ENCODE measurements at places on chromosomes 12 and 14.

- DNase-seq: no peak
Observed at GRCh38 chr14:38384741-38385140, 128.8 kb upstream of the CLEC14A start.

DNA sequence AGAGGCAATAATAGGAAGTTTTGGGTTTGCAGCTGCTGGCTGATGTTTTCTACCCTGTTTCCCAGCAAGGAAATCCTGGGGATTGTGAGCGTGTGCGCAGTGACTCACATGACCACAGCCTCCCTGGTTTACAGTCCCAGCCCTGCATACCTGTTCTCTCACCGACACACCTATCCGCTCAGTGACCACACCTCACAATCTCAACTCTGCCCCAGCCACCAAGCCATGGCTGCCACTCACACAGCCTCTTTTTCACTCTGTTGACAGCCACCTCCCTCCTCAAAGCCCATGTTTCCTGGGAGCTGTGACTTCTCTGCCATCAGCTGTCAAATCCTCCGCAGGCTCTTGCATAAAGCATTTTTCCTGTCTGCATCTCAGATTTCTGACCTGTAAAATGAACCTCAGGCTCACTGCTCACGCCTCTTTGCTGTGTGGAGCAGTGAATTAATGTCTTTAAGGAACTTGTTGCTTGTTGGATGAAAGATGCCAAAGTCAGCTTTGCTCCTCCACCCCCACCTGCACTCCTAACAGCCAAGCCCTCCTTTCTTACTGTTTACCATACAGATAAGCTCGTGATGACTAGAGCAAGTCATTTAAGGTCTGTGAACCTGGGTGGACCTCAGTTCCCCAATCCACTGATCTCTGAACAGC, 43.5 kb downstream of the B4GALNT3 start:
- DNase-seq: no peak

DNA sequence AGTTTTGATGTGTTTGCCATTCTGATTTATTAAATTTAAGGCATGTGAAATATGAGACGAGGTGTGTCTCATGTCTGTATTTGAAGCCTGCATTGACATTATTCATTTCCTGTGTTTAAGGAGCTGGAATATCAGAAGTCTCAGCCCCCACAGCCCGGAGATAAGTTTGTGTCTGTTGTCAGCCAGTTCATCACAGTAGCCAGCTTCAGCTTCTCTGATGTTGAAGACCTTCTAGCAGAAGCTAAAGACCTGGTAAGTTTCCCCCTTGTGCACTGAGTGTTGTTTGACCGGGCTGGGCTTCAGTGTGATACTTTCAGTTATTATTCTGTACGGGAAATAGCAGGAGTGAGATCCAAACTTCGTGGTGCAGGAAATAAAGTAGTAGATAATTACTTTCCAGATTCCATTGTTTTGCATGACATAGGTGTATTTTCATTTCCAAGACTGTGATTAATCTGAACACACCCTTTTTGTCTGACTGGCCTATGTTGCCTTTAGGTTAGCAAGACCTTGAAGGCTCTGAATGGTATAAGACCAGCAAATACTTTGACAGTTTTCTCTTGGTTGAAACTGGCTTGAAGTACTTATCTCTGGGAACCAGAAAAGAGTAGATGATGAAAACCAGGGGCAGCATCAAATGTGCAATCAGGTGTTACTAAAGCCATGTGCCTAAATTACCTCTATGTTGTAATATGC, 101.5 kb downstream of the GPR135 start:
- no peak for DNase-seq

GRCh38 chr12:85299053-85299452, 19.0 kb downstream of the ALX1 start:
- DNase-seq: no peak

- DNase-seq: no peak
Observed at GRCh38 chr12:106974511-106974910, 12.4 kb downstream of the MTERF2 start.

- DNase-seq: no peak
Observed at GRCh38 chr14:76583805-76584204, 177.5 kb upstream of the VASH1 start.
